ENCODE measurements at places on chromosomes 3 and 15.

GRCh38 chr3:101243285-101244211 is 76.8 kb downstream of the IMPG2 start:
- DNase-seq, result no peak

- DNase-seq, result no peak
Observed at GRCh38 chr15:71380345-71380744, 265.1 kb downstream of the THSD4 start.

GRCh38 chr3:70832089-70832833 is 519.8 kb upstream of the MDFIC2 start:
- peak; percentile 32 for DNase-seq

DNA sequence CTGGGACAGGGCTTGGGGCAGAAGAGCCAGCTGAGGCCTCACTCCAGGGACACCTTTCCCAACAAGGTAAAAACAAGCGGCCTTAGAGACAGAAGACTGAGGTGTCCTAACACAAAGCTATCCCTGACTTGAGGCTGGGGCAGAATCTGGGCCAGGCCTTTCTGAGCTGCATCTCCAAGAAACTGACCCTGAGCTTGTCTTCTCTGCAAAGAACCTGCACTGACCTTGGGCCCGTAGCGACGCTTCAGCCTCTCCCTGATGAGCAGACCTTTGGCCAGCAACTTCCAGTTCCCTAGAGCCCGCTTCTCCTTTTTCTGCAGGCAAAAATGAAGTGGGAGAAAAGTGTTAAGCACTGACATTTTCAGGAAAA is 22.2 kb downstream of the TMEM43 start:
- DNase-seq, result peak; percentile 48
